ENCODE measurements at places on chromosomes 11 and 22.

DNA sequence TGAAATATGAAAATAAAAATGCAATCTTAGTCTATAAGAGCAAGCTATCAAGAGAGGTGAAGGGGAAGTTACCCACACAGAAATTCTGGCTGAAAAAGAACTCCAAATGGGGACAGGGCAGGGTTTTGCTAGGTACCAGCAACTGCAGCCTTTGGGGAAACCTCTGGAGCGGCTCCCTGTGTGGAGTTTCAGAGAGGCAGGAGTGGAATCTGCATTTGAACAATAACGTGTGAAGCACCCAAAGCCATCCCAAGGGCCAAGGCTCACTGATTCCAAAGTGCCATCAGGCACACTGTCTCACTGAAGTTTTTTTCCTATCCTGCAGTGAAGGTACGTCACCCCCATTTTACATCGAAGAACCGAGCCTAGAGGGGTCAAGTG, 87.8 kb downstream of the KCNC1 start:
- no peak for DNase-seq

DNA sequence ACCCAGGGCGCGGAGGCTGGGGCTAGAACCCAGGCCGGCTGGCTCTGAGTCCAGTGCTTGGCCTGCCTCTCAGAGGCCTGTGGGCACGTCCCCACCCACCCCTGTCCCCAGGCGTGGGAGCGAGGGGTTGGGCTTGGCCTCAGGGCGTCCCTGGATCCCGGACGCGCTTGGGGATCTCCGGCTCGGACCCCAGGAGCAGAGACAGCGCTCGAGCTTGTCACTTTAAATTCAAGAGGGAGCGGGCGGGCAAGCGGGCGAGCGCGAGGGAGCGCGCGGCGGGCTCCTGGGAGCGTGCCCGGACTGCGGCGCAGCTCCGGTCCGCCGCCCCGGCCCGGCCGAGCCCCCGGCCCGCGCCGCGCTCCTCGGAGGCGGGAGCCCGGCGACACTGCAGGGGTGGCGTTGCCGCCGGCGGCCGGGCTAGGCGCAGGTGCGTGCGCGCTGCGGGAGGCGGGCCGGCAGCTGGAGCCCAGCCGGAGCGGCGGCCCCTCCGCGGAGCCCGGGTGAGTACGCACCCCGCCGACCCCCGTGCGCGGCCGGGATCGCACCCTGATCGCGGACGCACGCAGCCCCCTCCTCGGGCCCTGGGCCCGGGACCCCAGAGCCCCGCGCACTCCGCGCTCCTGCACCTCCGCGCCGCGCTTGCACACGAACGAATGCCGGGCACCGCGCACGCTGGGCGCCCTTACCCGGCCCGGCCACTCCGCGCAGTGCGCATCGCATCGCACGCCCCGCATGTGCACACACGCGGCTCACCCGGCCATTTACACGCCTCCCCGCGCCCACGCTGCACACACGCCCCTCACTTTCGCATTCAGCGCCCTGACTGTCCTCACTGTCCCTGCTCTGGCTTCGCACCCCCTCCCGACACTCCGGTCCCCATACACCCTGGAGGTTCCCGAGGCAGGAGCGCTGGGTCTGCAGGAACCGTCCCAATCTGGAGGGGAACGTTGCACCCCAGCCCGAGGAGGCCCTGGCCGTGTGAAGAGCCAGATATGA, at the start of gene SYT12:
TSS of gene SYT12 (plus strand) at position 174 of the 996 bp plus-strand sequence. CDS start 7,011 bp downstream, outside the sequence.
- DNase-seq = no peak

- DNase-seq = no peak
These were observed 262.8 kb upstream of the PLET1 start for GRCh38 chr11:112523477-112523876.

DNA sequence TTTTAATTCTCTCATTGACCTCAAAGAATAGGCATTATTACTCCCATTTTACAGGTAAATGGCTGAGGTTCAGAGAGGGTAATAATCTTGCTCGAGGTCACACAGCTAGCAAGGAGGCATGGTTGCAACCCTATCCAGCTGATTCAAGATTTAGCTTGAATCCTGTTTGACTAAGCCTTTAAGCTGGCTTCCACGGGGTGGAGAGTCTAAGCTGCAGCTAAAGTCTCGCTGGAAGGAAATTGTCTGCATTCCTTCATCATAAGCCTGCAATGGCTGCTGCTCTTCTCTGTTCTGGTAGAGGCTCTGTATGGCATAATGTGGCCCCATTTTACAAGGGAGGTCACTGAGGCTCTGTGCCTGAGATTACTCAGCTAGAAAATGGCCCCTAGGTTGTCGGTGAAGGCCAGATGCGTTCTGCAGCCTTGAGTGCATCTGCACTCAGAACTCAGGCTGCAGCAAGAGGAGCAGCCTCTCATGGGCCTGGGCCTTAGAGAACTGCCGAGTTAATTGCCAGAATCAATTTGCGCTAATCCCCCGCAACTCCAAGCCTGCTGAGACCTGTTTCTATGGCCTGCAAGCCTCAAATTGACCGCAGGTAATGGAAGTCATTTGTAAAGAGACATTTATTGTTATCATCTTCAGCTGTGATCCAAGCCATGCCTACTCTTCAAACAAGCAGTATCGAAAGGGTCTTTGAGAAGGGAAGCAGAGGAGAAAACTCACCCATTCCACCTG, 44.1 kb upstream of the SEZ6L start:
- no peak for DNase-seq

DNA sequence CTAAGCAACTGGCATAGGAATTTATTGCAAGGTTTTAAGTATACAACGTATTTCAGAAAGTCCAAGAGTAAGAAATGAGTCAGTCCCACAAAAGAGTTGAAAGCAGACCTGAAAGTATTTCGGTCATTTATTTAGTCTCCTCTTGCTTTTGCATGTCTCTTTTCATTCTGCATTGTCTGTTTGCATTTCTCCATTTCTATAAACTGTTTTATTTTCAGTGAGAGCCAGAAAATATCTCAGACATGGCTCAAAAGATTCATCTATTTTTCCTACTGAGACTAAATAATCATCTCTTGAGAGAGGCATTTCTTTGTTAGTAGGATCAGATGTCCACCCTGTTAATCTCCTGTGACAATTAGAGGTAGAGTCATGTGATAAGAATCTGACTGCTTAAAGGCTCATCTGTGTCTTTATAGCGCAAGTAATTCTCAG, 219.1 kb upstream of the CCDC179 start:
- no peak for DNase-seq

DNA sequence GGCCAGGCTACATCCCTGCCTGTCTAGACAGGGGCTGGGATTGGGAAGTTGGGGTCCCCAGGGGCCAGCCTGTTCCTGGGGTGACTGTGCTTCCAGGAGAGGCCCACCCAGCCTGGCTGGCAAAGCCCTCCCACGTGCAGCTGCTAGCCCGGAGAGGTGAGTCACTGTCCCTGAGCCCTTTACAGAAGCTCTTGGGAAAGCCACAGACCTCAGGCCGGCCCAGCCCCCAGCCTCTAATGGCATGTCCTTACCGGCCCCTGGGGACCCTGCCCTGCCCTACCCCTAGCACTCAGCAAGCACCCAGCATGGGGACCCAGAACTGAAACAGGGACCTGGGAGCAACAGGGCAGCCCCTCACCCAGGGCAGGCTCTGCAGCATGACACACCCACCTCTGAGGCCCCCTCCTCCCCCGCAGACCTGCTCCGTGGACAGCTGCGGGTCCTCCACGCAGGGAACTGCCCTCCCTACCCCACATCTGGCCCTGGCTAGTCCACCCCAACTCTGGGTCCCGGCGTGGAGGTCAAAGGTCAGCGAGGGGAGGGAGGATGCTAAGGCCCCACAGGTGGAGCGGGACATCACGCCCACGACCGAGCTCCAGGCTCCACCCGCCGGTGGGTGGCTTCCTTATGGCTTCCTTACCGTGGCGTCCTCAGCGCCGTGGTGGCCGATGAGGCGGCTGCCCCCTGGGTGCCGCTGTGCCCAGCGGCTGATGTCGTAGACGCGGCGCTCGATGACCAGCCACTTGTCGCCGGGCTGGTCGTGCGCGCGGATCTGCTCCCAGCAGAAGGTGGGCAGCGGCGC, 615 bp downstream of the FADS3 start:
- peak; percentile 36 for DNase-seq

GRCh38 chr11:133403900-133404299, 128.4 kb downstream of the OPCML start:
- DNase-seq = no peak

DNA sequence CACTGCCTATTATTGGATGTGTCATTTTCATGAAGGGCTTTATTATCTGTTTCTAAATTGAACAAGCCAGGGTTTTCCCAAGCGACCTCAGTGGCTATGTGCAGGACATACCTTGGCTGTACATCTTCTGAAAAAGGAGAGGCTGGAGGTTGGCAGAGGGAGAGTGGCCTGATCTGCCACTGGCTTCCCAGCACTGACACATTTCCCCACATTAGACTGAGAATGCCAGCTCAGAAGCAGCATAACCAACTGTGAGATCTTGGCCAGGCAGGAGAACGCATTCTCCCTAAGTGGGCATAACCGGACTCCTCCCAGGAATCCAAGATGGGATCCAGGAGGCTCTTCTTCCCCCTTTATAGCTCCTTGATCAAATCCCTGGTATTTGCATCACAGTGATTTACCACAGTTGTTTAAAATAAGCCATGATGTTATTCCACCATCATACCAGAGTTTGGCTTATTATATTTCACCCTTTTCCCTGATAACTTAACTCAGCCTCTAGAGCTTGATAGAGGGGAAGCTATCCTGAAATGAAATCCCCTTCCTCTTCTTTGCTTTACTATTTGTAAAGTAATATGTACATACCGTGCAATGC, 33.8 kb downstream of the AMOTL1 start:
- no peak for DNase-seq

DNA sequence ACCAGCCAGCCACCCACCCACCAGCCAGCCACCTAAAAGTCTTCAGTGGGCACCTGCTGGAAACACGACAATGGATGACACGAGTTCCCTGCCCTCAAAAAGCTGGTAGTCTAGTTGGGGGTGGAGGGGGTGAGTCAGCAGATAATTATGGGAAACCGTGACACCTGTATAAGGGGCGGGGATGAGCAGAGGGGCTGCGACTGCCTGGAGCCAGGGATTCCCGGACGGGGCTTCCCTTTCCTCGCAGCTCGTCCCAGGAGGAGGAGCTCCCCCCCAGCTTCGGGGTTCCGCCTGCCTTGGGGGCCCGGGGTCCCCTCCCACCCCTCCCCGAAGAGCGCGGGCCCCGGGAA, 2.3 kb upstream of the RTN4RL2 start:
- DNase-seq = no peak

GRCh38 chr11:102313238-102313940, 3.9 kb upstream of the BIRC3 start:
- DNase-seq = no peak

- no peak for DNase-seq
These were observed 4.9 kb downstream of the CWC15 start for GRCh38 chr11:94968334-94968958.

DNA sequence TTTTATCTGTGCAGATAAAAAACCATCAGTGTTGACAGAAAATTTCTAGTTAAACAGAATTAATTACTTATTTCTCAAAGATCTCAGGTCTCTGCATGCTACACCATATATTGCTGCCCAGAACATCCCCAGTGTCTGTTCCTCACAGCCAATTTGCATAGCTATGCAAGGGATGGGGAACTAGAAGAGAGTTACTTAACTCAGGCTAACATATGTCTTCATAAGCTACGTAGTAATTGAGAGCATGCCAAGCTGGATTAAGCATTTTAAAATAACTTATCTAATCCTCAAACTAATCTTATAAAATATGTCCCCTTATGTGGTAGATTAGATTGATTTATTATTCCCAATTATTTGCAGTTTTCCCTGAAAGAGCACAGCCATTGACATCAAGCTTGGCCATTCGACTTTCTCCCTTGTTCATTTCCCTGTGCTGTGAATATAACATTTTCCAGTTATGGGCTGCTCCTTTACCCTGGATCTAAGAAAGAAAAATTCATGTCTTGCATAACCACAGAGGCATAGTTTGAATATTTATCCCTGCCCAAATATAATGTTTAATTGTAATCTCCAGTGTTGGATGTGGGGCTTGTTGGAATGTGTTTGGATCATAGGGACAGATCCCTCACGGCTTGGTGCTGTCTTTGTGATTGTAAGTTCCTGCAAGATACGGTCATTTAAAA, 69.1 kb downstream of the C11orf87 start:
- no peak for DNase-seq

- peak; percentile 31 for DNase-seq
These were observed 27.7 kb downstream of the ARFGAP2 start for GRCh38 chr11:47148903-47149531.

DNA sequence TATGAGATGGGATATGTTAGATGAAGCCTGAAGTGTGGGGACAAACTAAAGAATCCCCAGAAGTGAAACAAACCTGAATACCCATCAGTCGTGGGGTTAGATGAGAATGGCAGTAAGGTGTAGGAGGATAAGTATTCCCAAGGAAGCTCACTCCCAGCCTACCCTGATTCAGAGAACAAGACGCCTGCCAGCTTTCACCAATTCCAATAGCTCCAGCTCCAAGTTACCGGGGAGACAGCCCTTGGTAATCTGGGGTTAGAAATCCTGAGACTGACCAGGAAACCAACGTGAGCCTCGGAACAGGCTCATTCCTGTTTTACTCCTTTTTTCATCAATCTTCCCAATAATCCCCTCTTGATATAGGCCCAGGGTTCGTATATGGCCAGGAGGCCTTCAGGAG, 46.5 kb downstream of the RPL27A start:
- DNase-seq = no peak

DNA sequence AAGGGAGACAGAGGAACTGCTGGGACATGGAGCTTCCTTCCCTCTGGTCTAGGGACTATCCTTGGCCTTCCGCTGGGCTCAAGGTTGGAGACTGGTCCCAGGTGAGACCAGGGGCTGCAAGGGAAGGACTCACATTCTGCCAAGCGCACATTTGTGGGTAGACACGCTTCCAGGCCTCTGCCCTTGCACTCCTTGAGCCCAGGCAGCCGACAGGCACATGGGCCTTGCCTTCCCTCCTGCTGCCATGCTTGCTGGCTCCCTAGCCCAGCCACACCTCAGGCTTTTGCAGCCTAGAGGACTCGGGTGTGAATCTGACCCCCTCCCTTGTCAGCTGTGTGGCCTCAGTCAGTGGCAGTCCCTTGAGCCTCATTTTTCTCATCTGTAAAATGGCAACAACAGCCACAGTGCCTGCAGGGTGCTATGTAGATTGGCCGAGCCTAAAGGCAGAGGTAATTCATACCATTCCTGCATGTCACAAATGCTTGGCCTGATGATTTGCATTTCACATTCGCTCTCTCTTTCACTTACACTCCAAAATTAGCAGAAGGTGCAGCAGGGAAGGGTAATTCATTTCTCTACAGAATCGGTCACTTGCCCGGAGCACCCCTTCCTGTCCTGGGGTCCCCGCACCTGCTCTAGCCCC, 57.6 kb upstream of the NECTIN1 start:
- no peak for DNase-seq

- DNase-seq = no peak
These were observed 429 bp upstream of the SLC22A6 start for GRCh38 chr11:62985041-62985750.

Data from colonic mucosa (tissue), 4 donors.